ENCODE measurements at places on chromosomes 3 and 15.
A peak's percentile ranks its signal among the peaks of the same experiment; 100 is the strongest.

DNA sequence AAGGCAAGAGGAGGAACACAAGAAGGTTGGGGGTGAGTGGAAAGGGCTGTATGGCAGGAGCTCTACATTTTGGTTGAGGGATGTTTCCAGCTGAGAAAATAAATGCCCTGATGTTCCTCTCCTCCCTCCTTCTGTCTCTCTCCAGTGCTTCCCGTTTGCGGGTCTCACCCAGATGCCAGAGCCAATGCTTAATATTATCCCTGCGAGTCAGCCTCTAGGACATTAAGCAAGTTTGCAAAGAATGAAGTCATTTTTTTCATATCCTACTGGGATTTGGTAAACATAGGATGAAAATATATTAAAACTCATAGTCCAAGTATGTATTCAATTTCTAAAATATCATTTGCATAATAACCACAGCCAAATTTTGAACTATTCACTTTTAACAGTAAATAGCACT is 295.9 kb downstream of the CADM2 start:
- no peak for DNase-seq
- H3K27ac ChIP-seq, result no peak overlapping the region
- no peak overlapping the region for H3K4me3 ChIP-seq
- H3K4me1 ChIP-seq, result no peaks in the 10 kb centered on the region
- no peaks in the 10 kb centered on the region for H3K36me3 ChIP-seq

DNA sequence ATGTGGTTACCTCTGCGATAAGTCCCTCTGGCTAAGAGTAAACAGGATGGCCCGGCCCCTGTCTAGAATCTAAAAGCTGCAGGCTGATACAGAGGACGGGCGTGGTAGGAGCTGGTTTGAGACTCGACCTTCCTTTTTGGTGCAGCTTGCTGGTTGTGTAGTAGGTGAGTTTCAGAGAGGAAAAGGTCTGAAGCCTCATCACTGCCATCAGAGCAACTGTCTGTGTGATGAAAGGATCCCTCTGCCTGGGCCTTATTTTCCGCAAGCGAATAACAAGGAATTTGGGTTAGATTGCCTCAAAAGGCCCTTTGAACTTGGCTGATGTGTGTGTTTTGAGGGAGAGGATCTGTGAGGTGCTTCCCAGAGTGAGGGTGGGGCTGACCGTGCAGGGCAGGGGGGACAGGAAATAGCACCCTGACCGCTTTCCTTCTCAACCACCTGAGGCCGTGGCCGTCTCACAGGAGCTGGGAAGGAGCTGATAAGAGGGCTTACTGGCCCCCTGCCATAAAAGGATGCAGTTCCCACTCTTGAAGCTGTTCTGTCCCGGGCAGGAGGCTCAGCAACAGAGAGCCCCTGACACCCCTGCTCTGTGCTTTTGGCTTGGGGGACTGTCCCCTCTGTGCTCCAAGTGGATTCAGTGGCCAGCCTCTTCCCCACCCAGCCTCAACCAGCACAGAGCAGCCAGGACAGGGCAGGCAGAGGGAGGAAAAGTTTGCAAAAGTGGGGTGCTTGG is 45.6 kb upstream of the TFRC start:
- H3K4me1 ChIP-seq, result no peaks in the 10 kb centered on the region
- H3K27ac ChIP-seq, result no peak overlapping the region
- H3K4me3 ChIP-seq, result no peak overlapping the region

- no peaks in the 10 kb centered on the region for H3K4me1 ChIP-seq
- no peaks in the 10 kb centered on the region for H3K27me3 ChIP-seq
- H3K27ac ChIP-seq, result no peak overlapping the region
Measured at GRCh38 chr3:108065096-108065495, 25.7 kb downstream of the CD47 start.

- no peaks in the 10 kb centered on the region for H3K36me3 ChIP-seq
- no peaks in the 10 kb centered on the region for H3K27me3 ChIP-seq
- H3K4me1 ChIP-seq, result peaks cover 2% of the 10 kb centered on the region
Measured at GRCh38 chr3:18438586-18438985, 13.4 kb upstream of the SATB1 start.

GRCh38 chr15:35289024-35289617 is 204.0 kb upstream of the NANOGP8 start:
- no peak for DNase-seq
- no peak overlapping the region for H3K27ac ChIP-seq
- no peaks in the 10 kb centered on the region for H3K4me1 ChIP-seq
- H3K36me3 ChIP-seq, result no peaks in the 10 kb centered on the region
- no peaks in the 10 kb centered on the region for H3K27me3 ChIP-seq

DNA sequence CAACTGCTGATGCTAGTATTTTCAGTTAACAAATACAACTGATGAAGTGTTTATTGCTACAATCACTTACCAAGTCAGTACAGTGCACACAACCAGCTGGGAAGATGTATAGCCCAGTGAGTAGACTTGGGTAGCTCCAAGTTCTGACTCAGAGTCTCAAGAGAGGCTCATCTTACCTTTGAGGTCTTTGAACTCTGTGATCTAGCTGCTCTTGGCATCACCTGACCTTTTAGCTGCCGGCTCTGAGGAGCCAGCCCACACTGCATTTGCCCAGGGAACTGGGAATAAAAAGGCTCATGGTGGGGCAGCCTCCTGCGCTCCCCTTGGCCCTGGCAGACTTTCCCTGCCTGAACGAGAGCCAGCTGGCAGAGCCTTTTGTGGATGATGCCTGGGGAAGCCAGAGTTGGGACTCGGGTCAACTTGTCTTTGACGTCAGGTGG is 82.6 kb downstream of the CEMIP start:
- no peaks in the 10 kb centered on the region for H3K4me1 ChIP-seq
- no peaks in the 10 kb centered on the region for H3K36me3 ChIP-seq
- DNase-seq, result no peak
- H3K27ac ChIP-seq, result no peak overlapping the region
- H3K27me3 ChIP-seq, result no peaks in the 10 kb centered on the region

GRCh38 chr15:60752973-60753720 is 274.2 kb upstream of the ICE2 start:
- no peaks in the 10 kb centered on the region for H3K36me3 ChIP-seq
- no peak for DNase-seq
- H3K4me3 ChIP-seq, result no peak overlapping the region
- H3K27me3 ChIP-seq, result no peaks in the 10 kb centered on the region

- peaks cover 4% of the 10 kb centered on the region for H3K36me3 ChIP-seq
- H3K4me1 ChIP-seq, result no peaks in the 10 kb centered on the region
- no peaks in the 10 kb centered on the region for H3K27me3 ChIP-seq
- DNase-seq, result no peak
Measured at GRCh38 chr3:124714223-124714853, 15.9 kb upstream of the UMPS start.

- no peak overlapping the region for H3K27ac ChIP-seq
- no peaks in the 10 kb centered on the region for H3K4me1 ChIP-seq
- H3K27me3 ChIP-seq, result no peaks in the 10 kb centered on the region
Measured at GRCh38 chr3:144259267-144259666, 287.6 kb downstream of the DIPK2A start.

GRCh38 chr3:119309591-119309990 is 15.4 kb downstream of the ARHGAP31 start:
- H3K27me3 ChIP-seq, result no peaks in the 10 kb centered on the region
- peaks cover 7% of the 10 kb centered on the region for H3K36me3 ChIP-seq

DNA sequence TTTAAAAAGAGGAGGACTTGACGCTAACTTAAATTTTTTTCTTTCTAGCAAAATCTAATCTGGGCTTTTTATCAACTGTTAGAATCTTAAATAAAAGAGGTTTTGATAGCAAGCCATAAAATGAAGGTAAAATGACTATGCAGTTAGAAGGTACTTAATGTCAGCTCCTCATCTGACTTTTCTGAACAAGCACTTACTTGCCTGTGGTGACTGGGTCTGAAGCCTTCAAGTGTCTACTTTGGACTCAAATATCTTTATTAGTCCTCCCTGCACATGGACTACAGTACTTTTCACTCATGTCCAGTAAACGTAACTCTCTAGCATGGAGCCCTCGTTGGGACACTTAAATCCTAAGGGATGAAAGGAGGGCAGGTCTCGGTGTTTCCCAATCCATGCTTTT is 135.9 kb downstream of the P2RY1 start:
- no peaks in the 10 kb centered on the region for H3K27me3 ChIP-seq
- no peak overlapping the region for H3K4me3 ChIP-seq
- H3K4me1 ChIP-seq, result no peaks in the 10 kb centered on the region
- H3K36me3 ChIP-seq, result no peaks in the 10 kb centered on the region
- no peak for DNase-seq

GRCh38 chr3:79928687-79929408 is 161.1 kb upstream of the ROBO1 start:
- no peaks in the 10 kb centered on the region for H3K27me3 ChIP-seq
- H3K4me3 ChIP-seq, result no peak overlapping the region
- no peak overlapping the region for H3K27ac ChIP-seq

GRCh38 chr3:156811089-156811862 is 14.9 kb upstream of the LEKR1 start:
- no peak overlapping the region for H3K4me3 ChIP-seq
- H3K27ac ChIP-seq, result no peak overlapping the region
- H3K27me3 ChIP-seq, result no peaks in the 10 kb centered on the region
- H3K36me3 ChIP-seq, result no peaks in the 10 kb centered on the region
- no peaks in the 10 kb centered on the region for H3K4me1 ChIP-seq
- DNase-seq, result no peak

- H3K27me3 ChIP-seq, result no peaks in the 10 kb centered on the region
- no peak overlapping the region for H3K4me3 ChIP-seq
- H3K36me3 ChIP-seq, result no peaks in the 10 kb centered on the region
- H3K27ac ChIP-seq, result no peak overlapping the region
Measured at GRCh38 chr3:186882881-186883685, 40.6 kb downstream of the ADIPOQ start.

GRCh38 chr3:191982481-191982880 is 521.5 kb downstream of the PYDC2 start:
- H3K27me3 ChIP-seq, result no peaks in the 10 kb centered on the region
- H3K4me3 ChIP-seq, result no peak overlapping the region
- H3K4me1 ChIP-seq, result no peaks in the 10 kb centered on the region
- H3K27ac ChIP-seq, result no peak overlapping the region

DNA sequence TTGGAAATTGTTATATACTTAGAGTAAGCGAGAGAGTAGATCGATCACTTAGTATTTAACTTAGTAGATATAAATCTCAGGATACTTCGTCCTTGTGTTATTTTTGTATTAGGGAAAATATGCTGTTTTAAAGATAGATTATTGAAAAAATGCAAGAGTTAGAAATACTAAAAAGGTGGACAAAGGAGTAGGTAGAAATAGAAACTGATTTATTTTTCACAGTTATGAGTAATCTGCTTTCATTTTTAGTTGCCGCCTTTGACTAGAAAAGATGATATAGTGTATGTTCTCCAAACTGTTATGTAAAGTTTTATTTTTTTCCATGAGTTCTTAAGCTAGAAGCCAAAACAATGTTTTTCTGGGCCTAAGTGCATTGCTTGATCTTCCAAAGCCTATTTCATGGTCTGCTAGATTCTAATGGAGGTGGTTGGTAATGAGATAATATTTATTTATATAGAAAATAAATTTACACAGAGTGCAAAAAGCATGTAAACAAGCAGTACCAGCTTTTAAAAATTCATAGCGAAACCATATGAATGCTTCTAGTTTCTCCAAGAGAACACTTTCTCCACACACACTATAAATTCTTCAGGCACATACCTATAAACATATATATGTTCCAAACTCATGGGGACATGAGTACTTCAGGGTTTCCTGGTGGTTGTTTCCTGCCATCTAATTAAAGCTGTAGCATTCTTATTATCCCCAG is 61.1 kb downstream of the DIPK2A start:
- no peaks in the 10 kb centered on the region for H3K36me3 ChIP-seq
- DNase-seq, result no peak
- H3K27ac ChIP-seq, result no peak overlapping the region
- no peaks in the 10 kb centered on the region for H3K4me1 ChIP-seq
- no peak overlapping the region for H3K4me3 ChIP-seq
- no peaks in the 10 kb centered on the region for H3K27me3 ChIP-seq

- peaks cover 13% of the 10 kb centered on the region for H3K4me1 ChIP-seq
- H3K4me3 ChIP-seq, result no peak overlapping the region
Measured at GRCh38 chr3:183260167-183260904, 7.3 kb downstream of the B3GNT5 start.

DNA sequence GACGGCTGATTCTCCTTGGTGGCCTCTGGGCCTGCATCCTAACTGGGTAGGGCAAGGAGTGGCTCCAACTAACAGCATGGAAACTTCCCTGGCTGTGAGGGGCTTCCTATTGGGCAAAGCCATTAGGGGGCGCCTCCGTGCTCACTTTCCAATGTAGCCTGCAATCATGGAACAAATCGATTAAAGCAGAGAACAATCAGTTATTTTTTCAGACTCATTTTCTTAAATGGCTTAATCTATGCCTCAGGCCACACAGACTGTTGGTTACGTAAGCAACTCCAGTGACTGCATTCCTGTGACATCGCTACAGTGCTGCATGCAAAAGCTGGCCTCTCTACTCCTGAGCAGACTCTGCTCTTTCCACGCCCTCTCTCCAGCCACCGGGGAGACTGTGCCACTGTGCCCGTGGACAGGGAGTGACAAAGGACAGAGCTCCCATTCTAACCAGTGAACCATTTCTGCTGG is 278.9 kb downstream of the KLF13 start:
- no peak overlapping the region for H3K27ac ChIP-seq
- no peaks in the 10 kb centered on the region for H3K27me3 ChIP-seq
- no peak overlapping the region for H3K4me3 ChIP-seq
- no peaks in the 10 kb centered on the region for H3K4me1 ChIP-seq
- no peaks in the 10 kb centered on the region for H3K36me3 ChIP-seq

DNA sequence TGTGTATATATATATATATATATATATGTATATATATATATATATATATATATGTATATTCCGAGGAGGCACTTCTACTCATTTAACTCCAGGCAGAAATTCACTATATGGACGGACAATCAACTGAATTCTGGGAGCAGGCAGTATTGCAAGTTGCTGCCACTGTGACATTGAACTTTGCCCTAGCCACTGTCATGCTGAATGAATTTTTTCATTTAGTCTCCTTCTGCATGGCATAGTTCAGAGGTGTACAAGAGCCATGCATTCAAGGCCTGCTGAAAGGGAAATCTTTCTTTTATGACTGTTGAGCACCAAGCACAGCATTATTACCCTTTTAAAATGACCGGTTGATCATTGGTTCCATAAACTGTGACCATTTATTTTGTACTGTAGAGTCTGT is 176.2 kb upstream of the THRB start:
- DNase-seq, result no peak
- no peak overlapping the region for H3K27ac ChIP-seq
- H3K4me3 ChIP-seq, result no peak overlapping the region
- H3K4me1 ChIP-seq, result no peaks in the 10 kb centered on the region
- no peaks in the 10 kb centered on the region for H3K27me3 ChIP-seq
- no peaks in the 10 kb centered on the region for H3K36me3 ChIP-seq

DNA sequence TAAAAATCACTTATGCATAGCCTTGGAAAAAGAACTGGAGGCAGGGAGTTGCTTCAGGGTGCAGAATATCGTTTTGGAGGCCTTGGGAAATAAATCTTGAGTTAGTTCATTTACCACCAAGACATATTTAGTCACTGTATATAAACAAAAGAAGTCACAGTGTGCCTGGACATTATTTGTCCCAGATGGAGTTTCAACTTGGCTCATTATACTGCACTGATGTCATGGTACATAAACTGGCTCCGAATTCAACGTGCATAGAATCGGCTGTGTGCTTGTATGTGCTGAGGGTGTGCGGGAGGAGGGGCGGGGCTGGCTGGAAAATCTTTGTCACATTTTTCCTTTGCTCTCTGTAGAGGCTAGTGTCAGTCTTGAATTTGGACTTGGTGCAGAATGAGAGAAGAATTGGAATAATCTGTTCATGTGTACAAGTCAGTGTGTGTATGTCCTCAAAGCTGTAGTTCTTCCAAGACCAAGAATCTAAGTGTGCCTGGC is 86.6 kb downstream of the FNDC3B start:
- H3K4me1 ChIP-seq, result peaks cover 77% of the 10 kb centered on the region
- peak overlapping the region; percentile 80 for H3K27ac ChIP-seq
- DNase-seq, result peak; percentile 90
- peaks cover 10% of the 10 kb centered on the region for H3K36me3 ChIP-seq

GRCh38 chr3:177229791-177230190 is 32.5 kb upstream of the TBL1XR1 start:
- DNase-seq, result no peak
- no peak overlapping the region for H3K27ac ChIP-seq
- no peak overlapping the region for H3K4me3 ChIP-seq
- H3K4me1 ChIP-seq, result no peaks in the 10 kb centered on the region
- no peaks in the 10 kb centered on the region for H3K27me3 ChIP-seq

All from right atrium auricular region (tissue), 2 donors.